ENCODE measurements at places on chromosomes 6 and 20.

DNA sequence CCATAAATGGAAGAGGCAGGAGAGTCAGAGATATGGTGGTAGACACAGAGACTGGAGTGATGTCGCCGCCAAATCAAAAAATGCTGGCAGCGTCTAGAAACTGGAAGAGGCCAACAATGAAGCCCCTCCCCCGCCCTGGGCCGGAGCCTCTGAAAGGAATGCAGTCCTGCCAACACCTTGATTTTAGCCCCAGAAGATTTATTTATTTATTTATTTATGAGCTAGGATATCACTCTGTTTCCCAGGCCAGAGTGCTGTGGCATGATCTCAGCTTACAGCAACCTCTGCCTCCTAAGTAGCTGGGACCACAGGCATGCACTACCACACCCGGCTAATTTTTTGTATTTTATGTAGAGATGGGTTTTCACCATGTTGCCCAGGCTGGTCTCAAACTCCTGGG is 82.6 kb upstream of the CCDC167 start:
- H3K27ac ChIP-seq: no peak overlapping the region
- peaks cover 7% of the 10 kb centered on the region for H3K36me3 ChIP-seq
- DNase-seq: no peak

DNA sequence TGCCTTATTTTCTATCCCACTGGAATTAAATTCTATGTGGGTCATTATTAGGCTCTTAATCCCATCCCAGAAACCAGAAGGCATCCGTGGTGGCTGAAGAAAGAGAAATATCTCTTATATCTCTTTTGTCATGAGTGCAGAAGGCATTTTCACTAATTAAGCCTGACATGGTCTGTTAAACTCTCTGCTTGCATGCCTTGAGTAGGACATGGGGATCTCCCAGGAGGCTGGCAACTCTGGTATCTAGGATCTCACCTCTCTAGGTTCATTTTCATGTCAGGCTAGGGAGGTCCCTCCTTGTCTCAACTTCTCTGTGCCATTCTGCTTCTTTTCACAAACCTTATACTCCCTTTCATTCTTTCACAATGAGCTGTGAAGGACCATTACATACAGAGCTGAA is 25.3 kb upstream of the GPR63 start:
- no peak overlapping the region for H3K4me3 ChIP-seq
- H3K27me3 ChIP-seq: peaks cover 72% of the 10 kb centered on the region
- DNase-seq: no peak
- H3K4me1 ChIP-seq: no peaks in the 10 kb centered on the region

GRCh38 chr6:16851758-16852157 is 90.5 kb upstream of the ATXN1 start:
- H3K36me3 ChIP-seq: no peaks in the 10 kb centered on the region
- DNase-seq: no peak
- peaks cover 28% of the 10 kb centered on the region for H3K27me3 ChIP-seq
- H3K4me3 ChIP-seq: no peak overlapping the region
- H3K27ac ChIP-seq: no peak overlapping the region

GRCh38 chr20:15440049-15440820 is 1102.8 kb upstream of the FLRT3 start:
- no peak for DNase-seq
- no peaks in the 10 kb centered on the region for H3K27me3 ChIP-seq
- H3K36me3 ChIP-seq: no peaks in the 10 kb centered on the region
- H3K27ac ChIP-seq: no peak overlapping the region
- H3K4me3 ChIP-seq: no peak overlapping the region

DNA sequence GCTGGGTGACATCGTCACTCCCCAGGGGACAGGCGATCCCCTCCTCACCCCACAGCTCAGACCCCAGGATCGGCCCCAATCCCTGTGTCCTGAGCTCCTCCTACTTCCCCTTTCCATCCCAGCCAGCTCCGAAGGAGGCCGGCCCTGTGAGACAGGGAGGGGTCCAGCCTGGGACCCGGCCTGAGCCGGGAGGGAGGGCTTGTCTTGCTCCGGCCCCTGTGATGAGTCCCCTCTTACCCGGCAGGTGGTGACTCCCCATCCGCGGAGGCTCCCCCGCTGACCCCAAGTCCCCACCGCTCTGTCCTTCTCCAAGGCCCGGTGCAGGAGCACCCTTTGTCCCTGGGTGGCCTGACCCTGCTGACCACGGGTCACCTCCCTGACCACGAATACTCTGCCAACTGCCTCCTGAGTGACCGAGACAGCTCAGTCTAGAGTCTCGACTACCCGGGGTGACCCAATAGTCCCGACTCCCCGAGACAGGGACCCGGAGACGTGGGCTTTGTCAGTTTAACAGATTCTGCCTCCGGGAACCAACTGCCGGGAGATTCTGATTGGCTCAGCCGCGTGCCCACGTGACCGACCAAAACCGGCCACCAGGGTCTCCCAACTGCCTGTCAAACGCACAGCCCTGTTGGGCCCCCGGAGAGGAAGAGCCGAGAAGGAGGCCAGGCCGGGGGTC is 187.4 kb upstream of the PROKR2 start:
- H3K4me3 ChIP-seq: no peak overlapping the region
- DNase-seq: no peak
- H3K4me1 ChIP-seq: peaks cover 3% of the 10 kb centered on the region
- no peaks in the 10 kb centered on the region for H3K36me3 ChIP-seq
- no peak overlapping the region for H3K27ac ChIP-seq

DNA sequence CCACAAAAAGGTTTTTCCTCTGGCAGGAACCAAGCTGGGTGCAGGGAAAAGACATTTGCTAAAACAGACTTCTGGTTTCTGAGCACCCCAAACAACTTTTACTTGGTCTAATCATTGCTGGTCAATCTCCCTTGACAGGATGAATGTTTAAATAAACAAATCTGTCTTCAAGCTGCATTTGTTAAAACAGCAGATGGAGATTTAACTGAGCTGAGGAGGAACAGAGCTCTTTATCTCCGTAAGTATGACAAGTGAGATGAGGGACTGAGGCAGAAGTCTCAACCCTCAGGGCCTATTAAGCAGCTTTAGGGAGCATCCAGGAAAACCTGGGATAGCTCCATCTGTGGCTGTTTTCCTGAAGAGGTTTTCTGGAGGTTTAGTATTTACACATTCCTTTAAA is 40.6 kb downstream of the NINL start:
- no peak for DNase-seq
- no peaks in the 10 kb centered on the region for H3K36me3 ChIP-seq
- H3K27me3 ChIP-seq: no peaks in the 10 kb centered on the region

GRCh38 chr6:124753562-124754105 is 208.6 kb upstream of the RNF217 start:
- no peaks in the 10 kb centered on the region for H3K27me3 ChIP-seq
- no peak for DNase-seq
- H3K4me1 ChIP-seq: no peaks in the 10 kb centered on the region
- H3K36me3 ChIP-seq: no peaks in the 10 kb centered on the region
- H3K4me3 ChIP-seq: no peak overlapping the region

GRCh38 chr6:127302728-127303660 is 36.3 kb downstream of the RNF146 start:
- H3K27ac ChIP-seq: no peak overlapping the region
- no peaks in the 10 kb centered on the region for H3K27me3 ChIP-seq
- peak; percentile 49 for DNase-seq
- no peak overlapping the region for H3K4me3 ChIP-seq
- no peaks in the 10 kb centered on the region for H3K36me3 ChIP-seq
- peaks cover 6% of the 10 kb centered on the region for H3K4me1 ChIP-seq

- H3K4me3 ChIP-seq: no peak overlapping the region
- no peak for DNase-seq
- H3K27me3 ChIP-seq: no peaks in the 10 kb centered on the region
- H3K4me1 ChIP-seq: no peaks in the 10 kb centered on the region
- no peak overlapping the region for H3K27ac ChIP-seq
Observed at GRCh38 chr6:119524410-119524809, 174.8 kb upstream of the MAN1A1 start.

- no peak overlapping the region for H3K27ac ChIP-seq
- H3K4me1 ChIP-seq: no peaks in the 10 kb centered on the region
- no peak for DNase-seq
- no peak overlapping the region for H3K4me3 ChIP-seq
- H3K36me3 ChIP-seq: peaks cover 4% of the 10 kb centered on the region
Observed at GRCh38 chr6:146420255-146420654, 123.4 kb upstream of the RAB32 start.

DNA sequence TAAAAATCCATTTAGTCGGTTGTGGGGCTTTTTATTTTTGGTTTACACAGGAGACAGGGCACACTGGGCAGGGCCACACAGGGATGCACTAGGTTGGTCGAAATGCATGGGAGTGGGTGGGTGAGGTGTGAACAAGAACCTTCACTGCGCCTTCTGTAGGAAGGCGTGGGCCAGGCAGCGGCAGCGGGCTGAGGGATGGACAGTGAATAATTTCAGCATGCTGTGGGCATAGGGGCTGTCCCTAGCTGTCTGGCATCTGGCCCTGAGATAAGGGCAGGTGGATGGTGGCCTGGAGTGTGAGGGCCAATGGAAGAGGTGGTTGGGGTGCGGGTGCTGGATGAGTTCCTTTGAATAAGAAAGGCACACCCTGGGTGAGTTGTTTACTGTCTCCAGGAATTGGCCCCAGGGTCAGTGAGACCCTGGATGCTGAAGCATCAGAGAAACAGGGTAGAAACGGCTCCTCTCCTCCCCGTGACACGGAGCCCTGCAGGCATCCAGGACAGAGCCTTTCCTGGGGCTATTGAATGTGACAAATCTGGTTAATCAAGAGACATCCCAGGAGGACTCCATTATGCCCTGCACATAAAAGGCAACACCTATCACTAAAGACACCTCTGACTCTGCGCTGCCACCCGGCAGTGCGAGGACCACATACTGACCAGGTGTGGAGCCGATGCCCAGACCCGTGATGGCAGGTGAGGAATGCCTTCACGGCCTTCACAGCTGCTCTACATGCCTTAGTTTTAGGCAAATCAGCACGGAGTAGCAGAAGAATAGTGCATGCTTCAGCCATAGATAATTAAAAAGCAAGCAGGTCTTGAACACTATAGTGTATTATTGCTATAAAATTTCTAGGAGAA is 123.0 kb upstream of the SNX9 start:
- peaks cover 2% of the 10 kb centered on the region for H3K36me3 ChIP-seq
- DNase-seq: no peak
- H3K27me3 ChIP-seq: peaks cover 21% of the 10 kb centered on the region

DNA sequence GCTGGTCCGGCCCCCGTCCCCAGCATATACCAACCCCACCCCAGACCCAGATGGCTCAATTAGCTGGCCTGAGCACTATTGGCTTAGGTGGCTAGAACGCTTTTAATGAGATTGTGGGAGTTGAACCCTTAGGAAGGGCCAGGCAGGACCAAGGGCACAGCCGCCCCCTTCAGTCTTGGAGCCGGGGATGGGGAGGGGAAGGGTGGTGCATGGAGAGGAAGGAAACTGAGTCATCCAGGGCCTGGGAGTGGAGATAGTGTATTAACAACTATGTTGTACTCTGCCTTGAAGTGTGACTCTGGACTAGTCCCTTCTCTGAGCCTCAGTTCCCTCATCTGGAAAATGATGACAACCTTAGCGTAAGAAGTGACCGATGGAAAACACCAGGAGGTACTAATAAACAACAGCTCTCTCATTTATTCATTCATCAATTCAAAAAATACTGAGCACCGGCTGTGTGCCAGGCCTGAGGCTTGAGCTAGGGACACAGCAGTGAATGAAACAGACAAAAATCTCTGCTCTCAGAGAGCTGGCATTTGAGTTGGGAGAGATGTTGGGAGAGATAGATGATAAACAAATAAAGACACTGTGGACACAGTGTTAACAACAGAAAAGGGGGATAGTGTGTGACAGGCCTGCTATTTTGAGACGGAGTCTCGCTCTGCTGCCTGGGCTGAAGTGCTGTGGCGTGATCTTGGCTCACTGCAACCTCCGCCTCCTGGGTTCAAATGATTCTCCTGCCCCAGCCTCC is 11.5 kb downstream of the PEDS1 start:
- no peak for DNase-seq
- no peaks in the 10 kb centered on the region for H3K27me3 ChIP-seq
- H3K27ac ChIP-seq: no peak overlapping the region
- peaks cover 39% of the 10 kb centered on the region for H3K36me3 ChIP-seq
- H3K4me3 ChIP-seq: no peak overlapping the region
- peaks cover 44% of the 10 kb centered on the region for H3K4me1 ChIP-seq

DNA sequence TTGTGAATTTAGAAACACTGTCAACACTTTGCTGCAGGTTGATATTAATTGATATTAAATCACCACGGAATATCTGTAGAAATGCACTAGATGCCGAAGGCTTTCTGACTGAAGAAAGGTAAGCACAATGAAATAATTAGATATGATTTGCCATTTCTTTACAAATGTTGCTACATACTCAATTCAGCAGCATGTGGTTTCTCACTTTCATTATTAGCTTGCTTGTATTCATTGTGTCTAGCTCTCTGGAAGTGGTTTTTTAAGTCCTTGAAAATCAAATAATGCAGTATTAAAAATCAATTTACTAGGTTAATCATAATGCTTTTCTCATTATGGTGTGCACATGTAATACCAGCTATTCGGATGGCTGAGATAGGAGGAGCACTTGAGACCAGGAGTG is 231.3 kb upstream of the MARCKS start:
- H3K4me1 ChIP-seq: peaks cover 2% of the 10 kb centered on the region
- peaks cover 4% of the 10 kb centered on the region for H3K36me3 ChIP-seq
- no peaks in the 10 kb centered on the region for H3K27me3 ChIP-seq

DNA sequence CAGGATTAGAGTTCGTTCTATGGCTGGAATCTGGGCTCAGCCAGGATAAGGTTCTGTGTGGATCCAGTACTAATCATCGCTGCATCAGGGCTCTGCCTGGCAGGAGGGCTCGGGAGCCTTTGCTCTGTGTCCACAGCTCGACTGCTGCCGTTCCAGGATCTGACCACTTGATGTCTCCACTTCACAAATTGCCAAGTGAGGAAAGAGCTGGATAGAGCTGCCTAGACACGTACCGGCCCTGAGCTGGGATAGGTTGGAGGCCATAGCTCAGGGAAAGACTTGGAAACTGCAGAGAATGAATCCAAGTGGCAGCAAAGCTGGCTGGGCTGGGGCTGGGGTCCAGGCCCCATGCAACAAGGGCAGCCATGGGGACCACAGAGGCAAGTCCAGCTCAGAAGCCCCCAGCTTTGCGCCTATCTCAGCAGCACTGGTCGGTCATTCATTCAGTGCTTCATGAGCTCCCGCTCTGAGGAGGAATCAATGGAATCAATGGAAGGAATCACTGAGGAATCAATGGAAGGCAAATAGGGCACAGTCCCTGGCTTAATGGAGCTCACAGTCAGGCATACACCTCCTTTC is 38.0 kb upstream of the TOP1 start:
- H3K4me3 ChIP-seq: no peak overlapping the region
- peaks cover 30% of the 10 kb centered on the region for H3K4me1 ChIP-seq
- DNase-seq: peak; percentile 47

DNA sequence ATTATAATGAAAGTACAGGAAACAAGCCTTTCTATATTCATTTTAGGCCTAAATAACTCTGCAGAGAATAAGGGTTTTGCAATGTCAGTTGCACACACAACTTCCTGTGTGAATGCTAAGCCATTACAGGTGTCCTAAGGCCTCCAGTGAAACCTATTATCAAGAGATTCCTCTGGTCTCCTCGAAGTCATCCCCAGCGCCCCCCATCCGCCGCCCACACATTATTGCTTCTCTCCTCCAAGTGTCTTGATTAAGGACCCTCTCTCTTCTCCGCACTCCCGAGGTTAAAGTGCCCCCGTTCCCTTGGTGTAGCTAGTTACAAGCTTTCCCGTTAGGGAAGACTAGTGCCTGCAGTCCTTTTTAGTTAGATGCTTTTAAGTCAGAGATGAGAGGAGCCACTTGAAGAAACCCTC is 1.3 kb downstream of the HIVEP2 start:
- peaks cover 38% of the 10 kb centered on the region for H3K4me1 ChIP-seq
- peak overlapping the region; percentile 92 for H3K4me3 ChIP-seq
- peak; percentile 29 for DNase-seq

GRCh38 chr6:83954371-83954770 is 79.2 kb upstream of the MRAP2 start:
- H3K27ac ChIP-seq: no peak overlapping the region
- no peak for DNase-seq
- H3K4me1 ChIP-seq: no peaks in the 10 kb centered on the region
- no peaks in the 10 kb centered on the region for H3K27me3 ChIP-seq
- no peak overlapping the region for H3K4me3 ChIP-seq
- H3K36me3 ChIP-seq: peaks cover 21% of the 10 kb centered on the region
